ENCODE measurements at places on chromosomes 6 and 20.

- DNase-seq, result no peak
These were observed 36.1 kb downstream of the NTSR1 start for GRCh38 chr20:62744741-62745191.

DNA sequence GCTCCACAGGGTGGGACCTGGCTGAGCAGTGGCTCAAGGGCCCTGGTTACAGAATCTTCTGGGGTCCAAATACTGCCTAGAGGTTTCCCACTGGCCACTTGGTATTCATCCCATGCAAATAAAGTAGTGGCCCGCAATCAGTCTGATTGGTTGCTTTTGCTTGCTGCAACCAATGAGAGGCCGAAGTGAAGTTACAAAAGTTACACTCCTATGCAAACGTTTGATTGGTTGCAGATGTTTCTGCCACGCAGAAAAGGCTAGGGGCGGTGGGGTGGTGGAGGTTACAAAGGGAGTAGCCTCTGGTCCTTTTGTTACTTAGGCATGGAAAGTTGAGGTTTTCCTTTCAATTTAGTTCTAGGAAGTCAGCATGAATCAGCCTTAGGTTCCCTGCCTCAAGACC is 3.6 kb upstream of the NHLRC1 start:
- DNase-seq, result no peak

DNA sequence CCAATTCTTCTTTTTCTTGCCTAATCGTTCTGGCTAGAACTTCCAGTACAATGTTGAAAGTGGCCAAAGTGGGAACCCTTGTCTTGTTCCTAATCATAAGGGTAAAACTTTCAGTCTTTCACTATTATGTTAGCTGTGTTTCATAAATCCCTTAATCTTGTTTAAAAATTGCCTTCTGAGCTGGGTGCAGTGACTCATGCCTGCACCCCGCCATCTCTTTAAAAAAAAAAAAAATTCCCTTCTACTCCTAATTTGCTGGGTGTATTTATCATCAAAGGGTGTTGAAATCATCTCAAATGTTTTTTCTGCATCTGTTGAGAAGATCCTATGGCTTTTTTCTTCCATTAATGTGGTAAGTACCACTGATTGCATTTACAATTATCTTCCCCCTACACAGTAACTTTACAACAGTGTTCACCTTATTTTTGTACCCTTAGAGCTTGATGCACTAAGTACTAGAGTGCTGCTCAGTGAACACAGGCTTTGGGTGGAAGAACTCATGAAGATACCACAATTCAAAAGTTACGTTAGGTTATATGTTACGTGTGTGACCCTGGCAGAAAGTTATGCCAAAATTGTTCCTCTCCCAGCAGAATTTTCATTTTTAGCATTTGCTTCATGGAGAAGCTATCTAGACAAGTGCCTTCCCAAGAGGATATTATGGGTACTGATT is 9.7 kb downstream of the SNRPB start:
- DNase-seq, result no peak

GRCh38 chr6:106360989-106361430 is 493 bp downstream of the CRYBG1 start:
- DNase-seq, result no peak

- no peak for DNase-seq
These were observed 47.1 kb upstream of the GATA5 start for GRCh38 chr20:62522748-62523396.

DNA sequence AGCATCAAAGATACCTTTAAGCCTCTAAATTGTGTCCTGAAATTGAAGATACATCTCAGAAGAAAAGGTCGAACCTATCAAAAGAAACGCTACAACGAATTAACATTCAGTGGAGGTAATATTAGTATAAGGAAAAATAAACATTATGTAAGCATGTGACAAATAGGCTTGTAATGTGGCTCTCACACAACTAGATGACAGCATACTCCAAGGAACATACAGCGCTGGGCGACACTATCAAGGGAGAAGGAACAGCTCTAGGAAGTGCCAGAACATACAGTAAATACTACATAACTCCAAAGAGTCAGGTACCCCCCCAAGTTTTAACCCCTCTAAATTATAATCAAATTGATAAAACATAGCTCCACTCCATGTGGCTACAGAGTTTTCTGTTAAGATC is 103.5 kb downstream of the LAMP5 start:
- DNase-seq, result peak; percentile 71

DNA sequence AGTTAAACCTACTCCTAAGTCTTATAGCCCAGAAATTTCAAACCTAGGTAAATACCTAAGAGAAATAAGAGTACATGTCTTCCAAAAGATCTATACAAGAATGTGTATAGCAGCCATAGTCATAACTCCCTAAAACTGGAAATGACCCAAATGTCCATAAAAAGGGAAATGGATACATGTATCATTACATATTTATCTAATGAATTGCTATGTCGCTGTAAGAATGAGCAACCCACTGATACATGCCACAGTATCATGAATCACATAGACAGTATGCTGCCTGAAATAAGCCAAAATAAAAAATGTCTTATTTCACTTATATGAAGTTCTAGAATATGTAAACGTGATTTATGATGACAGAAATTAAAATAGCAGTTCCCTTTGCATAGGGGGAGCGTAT is 679.5 kb downstream of the MAFB start:
- DNase-seq, result no peak

DNA sequence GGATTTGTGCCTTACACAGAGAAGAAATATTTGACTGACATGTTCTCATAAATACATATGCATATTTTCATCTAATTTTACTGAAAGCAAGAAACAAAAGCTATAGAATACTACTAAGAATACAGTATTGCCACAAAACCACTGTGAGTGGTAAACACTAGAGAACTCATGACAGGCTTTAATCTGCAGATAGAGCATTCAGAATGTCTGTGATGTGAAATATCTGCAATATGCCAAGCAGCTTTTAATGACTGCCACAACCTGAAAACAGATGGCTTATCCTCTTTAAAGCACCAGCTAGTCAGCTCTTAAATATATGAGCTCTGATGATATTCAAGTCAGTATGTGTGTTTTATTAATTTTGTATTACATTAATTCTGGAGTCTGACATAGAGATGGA is 3.4 kb downstream of the NAPB start:
- no peak for DNase-seq

DNA sequence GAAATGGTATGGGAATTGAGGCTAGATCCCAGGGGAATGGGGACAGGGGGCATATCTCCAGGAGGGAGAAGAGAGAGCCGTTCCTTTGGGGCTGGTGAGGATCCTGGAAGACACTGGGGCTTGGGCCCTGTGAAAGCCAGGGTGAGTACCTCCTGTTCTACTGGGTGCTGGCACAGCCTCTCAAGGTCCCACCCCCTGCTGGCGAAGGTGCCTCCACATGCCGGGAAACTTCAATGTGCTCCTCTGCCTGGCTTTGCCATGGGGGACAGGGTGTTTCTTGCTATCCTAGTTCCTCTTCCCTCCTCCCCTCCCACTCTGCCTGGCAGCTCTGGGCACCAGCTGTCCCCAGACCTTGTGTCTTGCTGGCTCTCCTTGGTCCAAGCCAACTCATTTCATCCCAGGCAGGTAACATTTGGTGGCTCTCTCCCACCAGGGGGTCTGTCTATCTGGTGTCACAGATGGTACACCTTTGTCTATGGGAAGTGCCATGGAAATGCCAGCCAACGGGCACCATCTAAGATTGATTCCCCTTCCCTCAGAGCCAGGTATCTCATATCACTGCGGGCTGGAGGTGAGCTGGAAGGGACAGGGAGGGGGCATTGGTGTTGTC is 56.8 kb downstream of the MDGA1 start:
- no peak for DNase-seq

DNA sequence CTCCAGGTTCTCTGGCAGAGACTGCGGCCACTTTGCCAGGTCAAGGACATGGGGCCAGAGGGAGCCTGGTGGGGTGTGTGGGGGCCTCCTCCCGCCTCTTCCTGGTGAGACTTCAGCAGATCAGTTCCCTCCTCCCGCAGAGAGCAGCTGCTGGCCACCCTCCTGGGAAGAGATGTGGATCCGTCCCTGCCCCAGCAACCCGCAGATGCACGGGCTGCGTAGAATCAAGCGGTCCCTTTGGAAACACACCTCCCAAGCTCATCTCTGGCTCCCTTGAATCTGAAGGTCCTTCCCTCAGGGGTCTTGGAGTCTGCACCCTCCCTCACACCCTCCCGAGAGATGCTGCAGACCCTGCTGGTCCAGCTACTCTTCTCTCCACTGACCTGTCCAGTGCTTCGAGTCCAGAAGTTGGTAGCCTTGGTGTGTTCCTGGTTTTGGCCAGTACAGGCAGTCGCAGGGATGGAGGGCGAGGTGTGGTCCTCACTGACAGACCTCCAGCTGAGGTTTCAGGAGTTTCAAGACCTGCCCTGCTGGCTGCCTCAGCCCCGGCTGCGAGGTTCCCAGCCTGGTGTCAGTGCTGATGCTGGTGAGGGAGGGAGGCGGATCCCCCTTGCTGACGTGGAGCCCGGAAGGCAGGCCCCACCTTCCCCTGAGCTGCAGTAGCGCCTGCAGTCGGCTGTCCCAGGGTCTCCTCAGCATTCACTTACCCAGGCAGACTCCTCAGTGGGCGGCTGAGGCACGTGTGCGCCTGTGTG is at the start of gene NPBWR2:
Gene NPBWR2, minus strand, starts transcription at position 585 of the 755 bp plus-strand sequence. CDS start 734 bp downstream, outside the sequence.
- no peak for DNase-seq

DNA sequence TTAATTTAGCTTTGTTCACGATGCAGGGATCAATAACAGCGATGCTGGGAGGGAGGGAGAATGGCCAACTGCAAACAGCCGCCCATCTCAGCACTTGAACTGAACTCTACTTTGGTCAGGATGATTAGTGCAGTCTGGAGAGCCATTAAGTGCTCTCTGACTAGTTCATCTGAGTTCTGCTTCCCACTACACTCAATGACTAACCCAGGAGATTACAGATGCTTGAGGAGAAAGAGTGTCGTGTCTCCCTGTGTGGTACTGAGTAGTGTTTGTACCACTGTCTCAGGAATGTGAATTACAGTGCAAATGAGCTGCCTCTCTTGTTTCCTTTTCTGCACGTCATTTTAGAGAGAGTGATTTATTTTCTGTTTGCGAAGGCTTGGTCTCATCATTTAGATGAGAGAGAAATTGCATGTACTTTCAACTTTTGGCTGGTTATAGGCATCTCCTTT is 23.5 kb downstream of the CARMIL1 start:
- DNase-seq, result peak; percentile 34

DNA sequence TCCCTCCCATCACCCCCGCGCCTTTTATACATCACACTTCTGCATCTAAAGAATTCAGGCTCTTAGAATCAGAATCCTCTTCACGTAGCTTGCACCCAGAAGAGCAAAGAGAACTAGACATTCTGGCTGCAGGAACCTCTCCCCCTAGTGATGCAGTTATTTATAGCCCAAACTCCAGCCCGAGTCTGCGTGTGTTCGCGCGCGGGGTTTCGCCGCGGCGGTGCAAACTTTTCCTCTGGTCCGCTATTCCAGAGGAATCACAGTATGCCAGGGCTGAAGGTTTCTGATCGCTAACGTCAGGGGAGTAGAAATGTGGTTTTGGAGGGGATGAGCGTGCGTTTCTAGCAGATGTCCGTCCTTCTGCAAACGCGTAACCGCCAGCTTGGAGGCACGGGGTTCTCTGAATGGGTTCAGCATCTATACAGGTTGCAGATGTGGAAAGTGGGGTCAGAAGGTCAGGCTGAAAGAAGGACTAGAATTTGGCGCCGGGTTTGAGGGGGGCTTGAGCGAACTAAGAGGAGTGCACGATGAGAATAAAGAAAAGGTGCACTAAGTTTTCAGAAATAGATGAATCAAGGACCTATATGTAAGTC is 1.8 kb downstream of the EPHA7 start:
- no peak for DNase-seq

GRCh38 chr6:143896126-143896860 is 32.0 kb downstream of the ZC2HC1B start:
- no peak for DNase-seq

GRCh38 chr6:79422666-79423065 is 114.6 kb downstream of the LCA5 start:
- no peak for DNase-seq
